ENCODE measurements at places on chromosomes 11 and 22. TPM values are rescaled to one million over a fixed set of nuclear protein-coding genes. Genes with fewer than 3 reads are reported as not detected.
A peak's percentile ranks its signal among the peaks of the same experiment; 100 is the strongest.

DNA sequence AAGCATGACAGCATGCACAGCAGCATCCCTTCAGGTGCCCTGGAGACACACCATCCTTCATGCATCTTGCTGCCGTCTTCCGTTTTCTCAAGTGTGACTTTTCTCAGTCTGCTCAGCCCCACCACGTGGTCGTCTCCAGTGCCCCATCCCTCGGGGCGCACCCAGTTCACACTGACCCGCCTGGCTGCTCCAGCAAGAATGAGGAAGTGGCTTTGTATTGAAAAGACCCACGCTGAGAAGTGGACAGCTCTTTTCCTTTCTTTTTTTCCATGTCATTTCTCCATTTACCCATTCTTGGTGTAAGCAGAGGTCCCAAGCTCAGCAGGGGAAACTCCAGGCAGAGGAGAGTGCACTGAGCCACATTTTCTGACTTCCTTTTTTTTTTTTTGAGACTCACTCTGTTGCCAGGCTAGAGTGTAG, 14.5 kb downstream of the SERPINH1 start:
- no peak overlapping the region for H3K27ac ChIP-seq
- no peak overlapping the region for H3K4me3 ChIP-seq
- DNase-seq: no peak
- no peaks in the 10 kb centered on the region for H3K27me3 ChIP-seq

DNA sequence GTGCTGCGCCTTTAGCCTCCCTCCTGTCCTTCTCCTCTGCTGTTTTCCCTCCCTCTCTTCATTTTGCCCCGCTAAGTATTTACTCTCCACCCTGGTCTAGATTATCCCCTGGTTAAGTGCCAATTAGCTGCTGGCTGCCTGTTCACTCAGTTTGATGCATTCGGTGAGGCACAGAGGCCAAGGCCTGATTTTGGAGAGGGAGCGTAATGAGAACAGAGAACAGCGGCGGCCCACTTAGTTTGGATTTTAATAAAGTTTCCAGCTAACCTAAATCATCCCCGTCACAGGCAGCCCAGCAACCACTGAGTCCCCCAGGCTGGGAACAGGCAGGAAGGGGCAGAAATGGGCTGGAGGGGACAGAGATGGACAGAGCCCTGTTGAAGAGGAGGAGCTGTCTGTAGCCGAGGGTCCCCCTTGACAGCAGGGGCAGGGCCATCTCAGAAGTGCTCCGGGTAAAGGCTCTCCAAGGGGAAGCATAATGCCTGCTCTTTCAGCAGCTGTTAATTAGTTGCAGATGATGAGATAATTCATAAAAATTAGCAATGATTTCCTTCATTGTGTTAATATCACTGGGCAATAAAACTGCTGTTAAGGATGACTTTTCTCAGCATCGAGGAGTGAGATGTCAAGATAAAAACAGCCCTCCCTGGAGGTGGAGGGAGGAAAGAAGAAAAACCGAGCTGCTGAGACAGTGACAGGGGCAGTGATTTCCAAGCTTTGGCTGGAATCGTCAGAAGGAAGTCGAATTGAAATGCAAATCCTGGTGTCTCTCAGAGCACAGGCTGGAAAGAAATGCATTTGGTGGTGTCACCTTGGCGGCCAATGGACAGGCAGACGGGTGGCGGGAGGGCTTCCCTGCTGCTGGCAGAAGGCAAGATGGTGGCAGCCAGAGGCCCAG, 170.1 kb downstream of the GRIK4 start:
- no peaks in the 10 kb centered on the region for H3K4me1 ChIP-seq
- no peaks in the 10 kb centered on the region for H3K36me3 ChIP-seq
- DNase-seq: peak; percentile 17
- no peaks in the 10 kb centered on the region for H3K27me3 ChIP-seq

GRCh38 chr22:42217752-42218280, 52.6 kb downstream of the TCF20 start:
- peaks cover 22% of the 10 kb centered on the region for H3K4me1 ChIP-seq
- H3K27ac ChIP-seq: peak overlapping the region; percentile 29
- H3K27me3 ChIP-seq: no peaks in the 10 kb centered on the region
- H3K36me3 ChIP-seq: peaks cover 20% of the 10 kb centered on the region
- no peak overlapping the region for H3K4me3 ChIP-seq
- no peak for DNase-seq

CHST1 gene
- 3.8 TPM for total RNA-seq

OR4D5 gene
- total RNA-seq: not detected

GRCh38 chr11:108224366-108224765, 1.5 kb downstream of the ATM start:
- no peaks in the 10 kb centered on the region for H3K27me3 ChIP-seq
- no peak overlapping the region for H3K27ac ChIP-seq
- H3K36me3 ChIP-seq: no peaks in the 10 kb centered on the region
- no peak for DNase-seq

DNA sequence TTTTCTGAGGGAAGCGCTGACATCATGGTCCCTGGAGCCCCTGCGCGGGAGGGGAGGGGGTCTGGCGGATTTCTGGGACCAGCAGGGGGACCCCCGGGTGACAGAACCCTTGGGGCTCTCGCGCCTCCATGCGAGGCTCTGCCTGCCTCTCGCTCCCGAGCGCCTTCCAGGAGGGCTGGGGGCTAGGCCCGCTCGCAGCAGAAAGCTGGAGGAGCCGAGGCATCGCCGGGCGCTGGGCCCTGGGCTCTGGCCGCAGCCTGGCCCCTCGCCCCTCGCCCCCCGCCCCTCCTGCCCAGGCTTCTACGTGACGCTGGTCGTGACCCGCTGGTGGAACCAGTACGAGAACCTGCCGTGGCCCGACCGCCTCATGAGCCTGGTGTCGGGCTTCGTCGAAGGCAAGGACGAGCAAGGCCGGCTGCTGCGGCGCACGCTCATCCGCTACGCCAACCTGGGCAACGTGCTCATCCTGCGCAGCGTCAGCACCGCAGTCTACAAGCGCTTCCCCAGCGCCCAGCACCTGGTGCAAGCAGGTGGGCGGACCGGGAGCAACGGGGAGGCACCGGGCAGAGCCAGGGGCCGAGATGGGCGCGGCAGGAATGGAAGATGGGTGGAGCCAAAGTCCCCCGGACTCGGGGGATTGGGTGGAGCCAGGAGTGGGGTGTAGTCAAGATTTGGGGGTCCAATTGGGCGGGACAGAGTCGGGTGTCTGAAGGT, 5.4 kb downstream of the BEST1 start:
- H3K27ac ChIP-seq: no peak overlapping the region
- peaks cover 3% of the 10 kb centered on the region for H3K4me1 ChIP-seq
- H3K27me3 ChIP-seq: peaks cover 4% of the 10 kb centered on the region
- H3K4me3 ChIP-seq: peak overlapping the region; percentile 36
